ENCODE measurements at places on chromosomes 1 and 21.

DNA sequence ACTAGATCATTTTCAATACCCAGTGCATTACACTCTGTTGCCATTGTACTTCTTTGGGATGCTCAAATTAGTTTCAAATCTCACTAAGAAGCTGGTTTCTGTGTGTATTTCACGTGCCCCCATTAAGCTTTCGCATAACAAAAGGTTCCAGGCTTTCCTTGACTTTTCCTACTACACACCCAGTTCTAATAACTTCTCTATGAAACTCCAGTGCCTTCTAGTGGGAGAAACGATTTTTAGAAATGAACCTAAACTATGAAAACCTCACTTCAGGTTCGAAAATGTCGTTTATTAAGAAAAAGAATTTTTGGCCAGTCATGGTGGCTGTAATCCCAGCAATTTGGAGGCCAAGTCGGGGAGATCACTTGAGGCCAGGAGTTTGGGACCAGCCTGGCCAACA lies 2.8 kb downstream of the CFHR4 start:
- DNase-seq: no peak

DNA sequence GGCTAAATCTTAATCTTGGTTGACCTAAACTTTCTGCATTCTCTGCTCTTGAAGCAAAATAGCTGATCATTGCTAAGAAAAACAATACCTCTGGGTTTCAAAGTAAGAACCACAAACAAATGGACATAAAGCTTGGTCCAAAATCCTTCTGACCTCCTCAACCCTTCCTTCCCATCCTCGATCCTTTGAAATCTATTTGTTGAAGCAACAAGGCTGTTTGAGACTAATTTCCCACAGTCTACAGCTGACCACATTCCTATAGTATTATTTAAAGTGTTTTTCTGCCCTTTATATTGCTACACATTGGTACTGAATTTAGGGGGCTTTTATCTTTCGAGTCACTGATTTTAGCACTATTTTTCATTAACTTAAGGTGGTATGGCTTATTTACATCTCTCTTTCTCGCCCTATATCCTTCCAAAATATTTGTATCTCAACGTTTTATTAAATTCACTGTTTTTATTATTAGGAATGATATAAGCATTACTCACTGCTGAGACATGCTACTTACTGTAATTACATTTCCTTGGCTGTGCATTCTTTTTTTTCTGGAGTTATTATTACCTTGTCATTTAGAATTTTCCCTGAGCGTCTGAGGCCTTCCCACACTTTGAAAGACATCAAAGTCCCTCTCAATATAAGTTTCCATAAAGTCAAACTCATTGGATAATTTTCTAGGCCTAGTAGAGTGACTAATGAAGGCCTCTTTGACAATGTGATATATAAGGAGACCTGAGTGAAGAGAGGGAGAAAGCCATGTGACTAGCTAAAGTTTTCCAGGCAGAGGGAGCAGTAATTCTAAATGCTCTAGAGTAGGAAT lies 73.9 kb downstream of the RAB3GAP2 start:
- no peak for DNase-seq

- DNase-seq: no peak
Measured at GRCh38 chr1:112878321-112878720, 77.7 kb downstream of the SLC16A1 start.

GRCh38 chr1:83102630-83103071 lies 896.3 kb downstream of the TTLL7 start:
- DNase-seq: no peak

GRCh38 chr1:214326406-214326805 lies 45.4 kb downstream of the SMYD2 start:
- DNase-seq: no peak

DNA sequence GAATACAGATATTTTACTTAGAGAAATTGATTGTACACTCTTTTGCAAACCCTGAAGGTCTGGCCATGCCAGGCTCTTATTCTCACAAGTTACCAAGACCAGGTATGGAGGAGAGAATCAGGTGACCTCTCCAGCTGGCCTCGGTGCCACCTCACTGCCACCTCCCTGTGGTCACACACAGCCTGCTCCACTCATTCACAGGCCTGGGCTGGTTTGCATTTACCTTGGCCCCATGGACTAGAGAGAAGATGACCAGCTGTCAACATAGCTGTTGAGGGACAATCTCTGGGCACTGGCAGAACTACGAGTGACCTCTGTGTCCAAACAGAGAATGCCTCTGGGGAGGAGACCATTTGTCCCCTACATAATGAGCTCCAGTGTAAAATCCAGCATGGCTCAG lies 291.2 kb upstream of the RUNX1 start:
- DNase-seq: no peak

DNA sequence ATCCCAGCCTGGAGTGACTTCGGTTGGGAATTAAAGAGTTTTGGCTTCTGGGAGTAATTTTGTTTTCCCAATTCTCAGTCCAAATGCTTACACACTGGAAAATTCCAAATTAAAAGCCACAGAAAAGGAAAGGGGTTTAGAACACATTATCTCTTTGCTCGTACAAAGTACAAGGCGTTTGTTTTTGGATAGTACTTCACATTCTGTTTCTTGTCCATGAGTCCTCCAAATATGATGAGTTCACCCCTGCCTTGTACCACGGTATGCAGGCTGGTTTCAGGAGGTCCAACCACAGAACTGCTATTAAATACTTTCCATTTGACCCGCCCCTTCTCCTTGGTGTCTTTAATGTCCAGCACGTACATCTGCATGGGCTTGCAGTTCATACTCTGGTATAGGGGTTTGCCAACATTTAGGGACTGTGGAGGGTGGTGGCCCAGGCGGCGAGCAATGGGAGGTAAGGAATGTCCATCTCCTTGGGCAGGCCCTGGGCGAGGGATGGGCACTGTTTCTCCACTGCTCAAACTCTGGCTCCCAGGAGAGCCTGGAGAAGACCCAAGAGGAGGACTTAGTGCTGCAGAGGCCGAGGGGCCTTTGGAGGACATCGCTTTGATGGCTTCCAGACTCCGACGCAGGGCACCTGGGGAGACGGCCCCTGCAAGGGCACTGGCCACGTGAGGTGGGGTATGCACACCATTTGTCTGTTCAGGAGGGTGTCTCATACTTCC lies 13.7 kb upstream of the CPLANE2 start:
- DNase-seq: no peak

Measured in sigmoid colon (tissue), 7 donors.